ENCODE measurements at places on chromosomes 1 and 21.

DNA sequence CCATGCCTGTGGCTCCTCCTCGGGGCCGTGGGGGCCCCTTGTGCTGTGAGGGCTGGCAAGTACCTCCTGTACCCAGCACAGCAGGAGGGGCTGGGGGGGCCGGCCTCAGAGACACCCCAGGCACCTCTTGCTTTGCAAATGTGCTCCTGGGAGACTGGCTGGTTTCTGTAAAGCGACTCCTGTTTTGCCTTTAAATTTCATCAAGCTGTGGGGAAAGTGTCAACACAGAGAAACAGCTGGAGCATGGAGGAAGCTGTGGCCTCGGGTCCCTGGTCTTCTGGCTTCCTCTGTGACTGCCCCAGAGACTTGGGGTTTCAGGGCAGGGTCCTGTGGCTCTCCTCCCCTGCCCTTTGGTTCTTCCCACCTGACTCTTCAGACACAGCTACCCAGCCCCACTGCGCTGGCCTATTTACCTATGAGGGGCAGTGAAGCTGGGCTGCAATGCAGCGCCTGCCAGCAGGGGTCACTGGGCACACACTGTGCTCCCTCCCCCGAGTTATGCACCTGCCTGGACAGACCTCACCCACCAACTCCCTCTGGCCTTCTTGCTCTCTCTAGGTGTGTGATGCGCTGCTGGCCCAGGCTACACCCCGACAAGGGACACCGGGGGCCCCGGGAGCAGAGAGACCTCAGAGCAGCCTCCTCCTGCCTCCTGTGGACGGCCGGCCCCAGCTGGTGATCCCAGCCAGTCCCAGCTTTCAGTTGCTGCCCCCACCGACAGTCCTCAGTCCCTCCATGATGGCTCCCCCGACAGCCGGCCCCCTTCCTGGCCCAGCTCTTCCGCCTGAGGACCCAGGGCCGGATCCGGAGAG lies 17.6 kb upstream of the PEX10 start:
- no peak for DNase-seq

- no peak for DNase-seq
These were observed 68.7 kb downstream of the NTPCR start for GRCh38 chr1:233019083-233019482.

DNA sequence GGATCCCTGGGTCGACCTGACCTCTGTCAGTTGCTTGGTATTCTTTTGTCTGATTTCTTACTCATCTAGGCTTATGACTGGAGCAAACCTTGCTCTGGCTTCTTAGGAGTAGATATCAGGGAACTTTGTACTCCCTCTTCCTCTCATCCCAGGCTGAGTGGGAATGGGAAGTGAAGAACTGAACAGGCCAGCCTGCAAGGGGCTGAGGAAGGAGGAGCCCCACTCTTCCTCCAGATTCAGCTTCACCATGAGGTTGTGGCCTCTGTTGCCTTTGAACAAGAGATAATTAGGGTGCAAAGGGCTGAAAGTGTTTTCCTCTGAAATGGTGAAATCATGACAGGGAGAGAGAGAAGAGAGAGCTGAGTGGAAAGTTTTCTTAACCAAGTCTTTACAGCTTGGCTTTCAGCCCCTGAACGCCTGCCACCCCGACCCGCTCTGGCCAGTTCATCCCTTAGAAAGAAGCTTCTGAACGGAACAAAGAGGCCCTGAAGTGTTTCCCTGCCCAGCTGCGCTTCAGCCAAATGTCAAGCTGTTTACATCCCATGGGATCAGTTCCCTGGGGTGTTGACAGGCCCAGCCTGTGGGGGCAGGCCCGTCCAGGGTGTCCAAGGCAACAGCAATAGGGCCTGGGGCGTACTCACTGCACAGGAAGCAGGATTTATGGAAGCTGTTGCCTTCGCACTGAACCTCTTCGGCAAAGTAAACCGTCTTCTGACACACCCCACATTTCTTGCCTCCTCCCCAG lies 11.2 kb downstream of the CSRP1 start:
- DNase-seq = no peak

- no peak for DNase-seq
These were observed 37.1 kb upstream of the SOD1 start for GRCh38 chr21:31622397-31622796.

GRCh38 chr1:116104667-116105066 lies 6.5 kb upstream of the MAB21L3 start:
- DNase-seq = no peak

GRCh38 chr1:157497284-157497683 lies 55.0 kb downstream of the FCRL5 start:
- DNase-seq = no peak

DNA sequence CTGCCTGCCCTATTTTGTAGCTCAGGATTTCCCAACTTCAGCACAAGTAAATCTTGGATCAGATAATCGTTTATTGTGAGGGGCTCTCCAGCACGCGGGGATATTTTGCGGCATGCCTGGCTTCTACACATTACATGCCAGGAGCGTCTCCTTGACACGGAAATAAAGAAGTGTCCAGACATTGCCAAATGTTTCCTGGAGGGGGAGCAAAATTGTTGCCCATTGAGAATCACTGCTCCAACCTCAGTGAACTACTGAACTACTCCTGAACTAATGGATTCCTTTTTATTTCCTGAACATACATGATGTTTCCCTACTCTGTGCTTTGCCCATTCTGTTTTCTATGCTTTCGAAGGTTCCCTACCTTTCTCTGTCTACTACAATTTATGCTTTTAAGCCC lies 1359.1 kb upstream of the ADGRL2 start:
- DNase-seq = no peak

DNA sequence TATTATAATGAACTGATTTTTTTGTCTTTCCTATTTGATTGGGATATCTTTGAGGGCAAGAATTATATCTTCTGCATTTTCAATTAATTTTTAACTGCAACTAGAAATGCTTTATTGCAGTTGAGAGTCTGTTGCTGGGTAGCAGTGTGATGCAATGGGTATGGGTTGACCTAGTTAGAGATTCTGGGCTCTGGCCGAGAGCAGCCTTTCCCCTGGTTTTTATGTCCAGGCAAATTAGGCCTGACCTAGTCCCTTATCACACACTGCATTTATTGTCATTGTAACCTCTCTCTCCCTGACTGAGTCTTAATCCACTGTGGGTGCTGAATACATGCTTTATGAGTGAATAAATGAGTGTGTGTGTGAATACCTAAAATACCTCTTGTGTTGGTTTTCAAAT lies 206.4 kb upstream of the PTGFR start:
- no peak for DNase-seq

GRCh38 chr1:218556016-218556415 lies 210.9 kb downstream of the TGFB2 start:
- DNase-seq = no peak

- DNase-seq = no peak
These were observed 23.4 kb downstream of the CELF3 start for GRCh38 chr1:151693057-151693651.

- no peak for DNase-seq
These were observed 555.3 kb downstream of the NUF2 start for GRCh38 chr1:163877016-163877415.

DNA sequence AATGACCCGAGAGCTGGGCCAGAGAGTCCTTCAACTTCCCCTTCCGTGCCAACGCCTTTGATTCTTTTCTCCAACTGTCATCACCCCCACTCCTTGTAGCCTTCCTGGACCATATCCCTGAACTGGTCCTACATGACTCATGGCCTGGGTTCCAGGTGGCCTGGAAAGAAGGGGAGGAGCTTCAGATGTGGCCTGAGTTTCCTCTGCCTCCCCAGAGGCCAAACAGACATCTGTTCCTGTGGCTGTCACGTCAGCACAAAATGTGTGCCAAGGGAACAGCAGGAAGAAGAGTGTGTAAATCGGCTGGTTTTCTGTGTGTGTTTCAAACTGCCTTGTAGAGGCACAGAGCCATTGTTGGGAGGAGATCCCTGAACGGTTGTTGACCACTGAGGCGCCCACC lies 24.9 kb upstream of the KIRREL1 start:
- DNase-seq = no peak

- DNase-seq = no peak
These were observed 85.6 kb upstream of the CLDN14 start for GRCh38 chr21:36565540-36565939.

DNA sequence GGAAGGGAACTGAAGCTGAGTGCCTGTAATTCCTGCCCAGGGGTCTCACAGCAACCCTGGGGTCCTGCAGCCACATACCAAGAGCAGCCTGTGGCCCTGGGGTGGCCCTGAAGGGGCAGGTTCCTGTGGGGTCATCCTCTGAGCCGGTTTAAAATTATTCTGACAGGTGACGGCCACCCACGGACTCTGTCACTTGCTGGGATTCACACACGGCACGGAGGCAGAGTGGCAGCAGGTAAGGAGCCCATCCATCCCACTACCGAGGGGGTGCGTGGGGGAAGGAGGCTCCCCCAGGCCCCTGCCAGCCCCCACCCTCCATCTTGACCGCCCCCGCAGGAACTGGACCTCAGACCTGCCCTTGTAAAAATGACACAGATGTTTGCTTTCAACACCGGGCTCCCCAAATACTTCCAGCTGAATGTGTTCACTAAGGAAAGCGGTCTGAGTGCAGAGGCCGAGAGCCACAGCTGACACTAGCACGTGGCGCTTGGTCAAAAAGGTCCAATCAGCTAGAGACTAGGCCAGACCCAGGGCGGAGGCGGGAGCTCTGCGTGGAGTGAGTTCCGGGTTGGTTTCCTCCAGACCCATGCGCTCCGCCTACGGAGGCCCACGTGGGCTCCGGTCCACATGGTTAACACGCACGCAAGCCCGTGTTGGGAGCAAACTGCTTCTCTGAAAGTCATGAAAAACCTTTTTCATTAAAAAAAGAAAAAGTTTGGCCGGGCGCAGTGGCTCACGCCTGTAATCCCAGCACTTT lies 10.0 kb downstream of the YBEY start:
- DNase-seq = no peak

DNA sequence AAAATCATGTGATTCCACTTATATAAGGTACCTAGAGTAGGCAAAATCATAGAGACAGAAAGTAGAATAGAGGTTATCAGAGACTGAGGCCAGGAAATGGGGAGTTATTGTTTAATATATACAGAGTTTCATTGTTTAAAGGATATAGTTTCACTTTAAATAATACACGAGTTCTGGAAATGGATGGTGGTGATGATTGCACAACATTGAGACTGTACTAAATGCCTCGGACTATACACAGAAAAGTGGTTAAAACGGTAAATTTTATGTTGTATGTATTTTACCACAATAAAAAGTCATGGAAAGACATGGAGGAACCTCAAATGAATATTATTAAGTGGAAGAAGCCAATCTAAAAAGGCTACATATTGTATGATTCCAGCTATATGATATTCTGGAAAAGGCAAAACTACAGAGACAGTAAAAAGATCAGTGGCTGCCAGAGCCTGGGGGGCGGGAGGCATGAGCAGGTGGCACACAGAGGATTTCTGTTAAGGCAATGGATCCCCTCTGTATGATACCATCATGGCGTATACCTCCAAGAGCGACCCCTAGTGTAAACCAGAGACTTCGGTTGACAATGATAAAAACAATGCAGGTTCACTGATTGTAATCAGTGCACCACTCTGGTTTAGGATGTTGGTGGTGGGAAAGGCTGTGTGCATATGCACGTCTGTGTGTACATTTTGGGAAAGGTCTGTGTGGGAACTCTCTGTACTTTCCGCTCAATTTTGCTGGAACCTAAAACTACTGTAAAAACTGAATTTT lies 7.5 kb downstream of the C1orf198 start:
- no peak for DNase-seq

DNA sequence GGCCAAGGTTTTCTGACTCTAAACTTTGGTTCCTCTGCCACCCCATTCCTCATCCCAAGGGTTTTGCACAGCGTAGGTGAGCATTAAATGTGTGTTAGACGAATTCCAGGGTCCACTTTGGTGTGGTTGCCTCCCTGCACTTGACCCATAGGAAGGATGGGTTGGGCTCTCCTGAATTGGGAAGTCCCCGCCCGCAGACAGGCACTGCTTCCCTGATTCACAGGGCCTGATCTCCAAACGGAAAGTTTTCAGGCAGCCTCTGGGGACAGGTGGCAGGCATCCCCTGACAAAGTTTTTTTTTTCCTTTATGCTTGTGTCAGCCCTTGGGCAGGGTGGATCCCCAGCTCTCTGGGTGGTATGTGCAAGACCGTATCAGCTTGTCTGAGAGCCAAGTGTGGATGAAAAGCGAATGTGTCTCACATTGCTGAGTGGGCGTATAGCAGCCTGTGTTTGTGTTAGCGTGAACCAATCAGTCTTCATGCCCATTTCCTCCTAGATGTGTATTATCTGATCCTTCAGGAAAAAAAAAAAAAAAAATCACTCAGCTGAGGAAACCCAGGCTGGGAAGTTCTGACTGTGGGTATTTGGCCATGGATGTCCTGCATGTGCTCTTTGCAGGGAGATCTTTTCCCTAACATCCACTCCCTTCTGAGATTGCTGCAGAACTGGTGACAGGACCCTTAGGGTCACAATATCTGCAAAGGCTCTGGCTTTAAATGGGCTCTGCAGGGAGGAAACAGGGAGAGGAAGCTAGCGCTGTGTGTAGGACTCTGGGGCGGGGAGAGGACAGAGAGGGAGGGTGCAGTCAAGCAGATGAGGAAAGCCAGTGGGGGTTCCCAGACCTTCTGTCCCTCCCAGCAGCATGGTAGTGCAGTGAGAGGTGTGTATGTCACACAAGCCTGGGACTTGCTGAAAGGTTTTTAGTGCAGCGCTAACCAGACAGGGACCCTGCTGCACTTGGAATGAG lies 42.2 kb upstream of the TRABD2B start:
- no peak for DNase-seq

- no peak for DNase-seq
These were observed 871 bp downstream of the TUFT1 start for GRCh38 chr1:151540982-151541377.

- peak; percentile 58 for DNase-seq
These were observed 101.3 kb downstream of the IER5 start for GRCh38 chr1:181189691-181190363.

GRCh38 chr1:202794051-202794740 lies 14.0 kb downstream of the KDM5B start:
- DNase-seq = no peak

DNA sequence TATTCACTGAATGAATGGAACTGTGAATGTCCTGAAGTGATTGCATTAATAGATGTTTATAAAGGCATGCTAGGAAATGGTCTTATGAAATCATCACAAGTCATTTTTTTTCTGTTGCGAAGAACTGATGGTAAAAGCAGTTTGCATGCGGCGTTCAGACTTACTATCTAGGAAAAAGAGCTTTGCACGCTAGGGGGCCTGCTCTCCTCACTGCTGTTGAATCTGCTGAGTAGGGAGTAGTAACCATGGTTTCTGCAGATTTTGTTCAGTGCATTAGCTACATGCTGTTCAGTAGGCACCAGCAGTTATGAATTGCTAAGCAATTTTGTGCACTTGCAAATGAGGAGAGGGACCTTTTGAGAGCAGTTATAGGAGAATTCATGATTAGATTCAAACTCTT lies 57.9 kb downstream of the CENPF start:
- no peak for DNase-seq

DNA sequence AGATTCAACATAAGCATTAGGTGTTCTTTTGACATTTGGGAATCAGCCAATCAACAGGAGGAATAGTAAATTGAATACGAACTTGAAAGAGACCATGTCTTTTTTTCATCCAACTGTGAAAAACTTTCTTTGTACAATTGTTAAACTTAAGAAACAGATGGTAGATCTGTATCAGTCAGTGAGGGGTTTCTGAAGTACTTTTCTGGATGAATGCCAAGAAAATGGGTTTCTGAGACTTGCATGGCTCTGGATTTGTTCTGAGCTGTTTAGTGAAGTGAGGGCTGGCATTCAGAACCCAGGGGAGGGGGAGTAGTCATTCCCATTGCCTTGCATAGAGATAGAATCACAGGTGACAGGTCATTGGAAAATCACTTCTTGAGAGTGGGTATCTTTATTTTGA lies 37.4 kb downstream of the PTPRC start:
- no peak for DNase-seq
